ENCODE measurements at places on chromosomes 2 and 18.

GRCh38 chr18:58456625-58457024 is 172.3 kb downstream of the ALPK2 start:
- no peak for DNase-seq

- DNase-seq = no peak
These were observed 45.1 kb downstream of the LPIN2 start for GRCh38 chr18:2967820-2968219.

GRCh38 chr2:19643117-19643518 is 258.7 kb downstream of the TTC32 start:
- DNase-seq = no peak

DNA sequence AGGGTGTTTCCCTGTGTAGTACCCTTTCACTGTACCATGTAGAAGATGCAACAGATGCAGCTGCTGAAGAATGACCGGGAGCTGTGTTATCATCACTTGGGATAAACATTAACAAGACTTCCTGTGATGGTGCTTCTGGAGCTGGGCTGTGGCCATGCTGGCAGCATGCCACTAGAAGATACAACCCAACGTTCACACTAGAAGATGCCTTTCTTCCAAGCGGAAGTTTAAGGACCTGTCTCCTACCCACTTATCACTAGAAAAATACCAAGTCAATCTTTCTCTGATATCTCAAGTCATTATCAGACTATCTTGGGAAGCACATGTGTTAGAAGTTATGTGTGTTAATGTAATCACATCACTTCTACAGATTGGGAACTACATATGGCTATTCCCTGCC is 953.5 kb downstream of the CNTNAP5 start:
- DNase-seq = no peak

- DNase-seq = no peak
These were observed 169.2 kb upstream of the GLI2 start for GRCh38 chr2:120566331-120567035.

- DNase-seq = no peak
These were observed 179.1 kb upstream of the CYP26B1 start for GRCh38 chr2:72326759-72327158.

DNA sequence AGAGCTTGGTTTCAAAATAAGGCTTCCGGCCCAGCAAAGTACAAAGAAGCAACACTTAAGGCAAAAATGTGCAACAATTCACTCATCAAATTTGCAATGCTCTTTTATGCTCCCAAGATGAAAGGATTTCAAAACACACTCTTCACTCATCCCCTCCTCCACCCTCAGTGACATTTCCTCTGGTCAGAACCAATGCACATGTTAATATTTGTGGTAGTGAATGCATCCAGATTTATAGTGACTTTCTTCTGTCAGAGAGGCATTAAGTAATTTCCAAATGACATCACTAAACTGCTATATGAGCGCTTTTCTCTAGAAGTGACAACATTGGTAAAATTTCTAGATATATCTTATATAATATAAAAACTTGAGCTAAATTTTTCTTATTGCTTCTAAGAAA is 800.4 kb downstream of the NRXN1 start:
- DNase-seq = no peak

Data from activated naive CD4-positive, alpha-beta T cell treated with anti-CD3 and anti-CD28 coated beads, Interleukin-2, amount 50 U/mL, for 72 hours (primary cell).